Activated naive CD8-positive, alpha-beta T cell treated with anti-CD3 and anti-CD28 coated beads, Interleukin-2, amount 50 U/mL, for 16 hours (primary cell): ENCODE measurements at places on chromosomes 16 and 17.

DNA sequence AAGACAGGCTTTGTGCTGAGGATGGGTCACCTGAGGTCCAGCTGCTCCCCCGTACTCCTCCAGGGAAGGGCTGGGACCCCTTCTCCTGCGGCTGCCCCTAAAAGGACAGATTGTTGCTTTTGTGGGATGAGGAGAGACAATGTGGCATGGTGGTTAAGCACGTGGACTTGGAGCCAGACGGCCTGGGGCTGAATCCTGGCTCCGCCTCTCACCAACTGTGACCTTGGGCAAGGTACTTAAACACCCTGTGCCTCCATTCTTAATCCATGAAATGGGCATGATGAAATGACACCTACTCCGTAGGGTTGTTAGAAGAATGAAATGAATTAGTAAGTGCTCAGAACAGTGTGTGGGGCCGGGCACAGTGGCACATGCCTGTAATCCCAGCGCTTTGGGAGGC lies 39.6 kb upstream of the PLCG2 start:
- DNase-seq = no peak

GRCh38 chr17:39404542-39405378 lies 3.3 kb upstream of the FBXL20 start:
- no peak for DNase-seq

DNA sequence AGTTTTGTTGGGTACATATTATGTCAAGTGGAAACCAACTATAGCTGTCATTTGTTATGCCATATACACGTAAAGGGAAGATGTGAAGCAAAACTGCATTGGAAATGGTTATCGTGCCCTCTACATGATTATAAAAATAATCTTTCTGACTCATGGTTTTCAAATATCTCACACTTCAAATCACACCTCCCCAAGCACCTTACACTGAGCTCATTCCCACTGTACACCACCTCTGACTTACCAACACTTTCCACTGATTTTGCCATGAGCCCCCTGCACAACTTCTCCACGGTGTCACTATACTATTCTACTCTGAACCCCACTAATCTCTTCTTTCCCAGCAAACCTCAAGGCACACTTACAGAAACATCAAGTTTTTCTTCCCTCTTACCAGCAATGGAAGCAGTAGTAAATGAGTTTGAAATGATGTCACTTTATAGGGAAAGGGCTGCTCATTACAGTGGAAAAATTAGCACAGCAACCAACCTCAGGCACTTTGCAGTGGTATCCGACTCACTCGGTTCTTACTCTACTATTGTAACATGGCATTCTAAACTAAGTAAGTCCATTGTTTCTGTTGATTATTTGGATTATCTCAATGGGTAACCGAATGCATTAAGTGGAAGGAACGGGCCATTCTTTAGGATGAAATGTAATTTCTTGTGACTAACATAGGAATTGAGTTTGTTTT lies 18.7 kb downstream of the ZNF821 start:
- DNase-seq = no peak

- no peak for DNase-seq
Observed at GRCh38 chr17:50948711-50949110, 82.6 kb upstream of the TOB1 start.

- no peak for DNase-seq
Observed at GRCh38 chr16:46904471-46904870, 20.3 kb downstream of the GPT2 start.

DNA sequence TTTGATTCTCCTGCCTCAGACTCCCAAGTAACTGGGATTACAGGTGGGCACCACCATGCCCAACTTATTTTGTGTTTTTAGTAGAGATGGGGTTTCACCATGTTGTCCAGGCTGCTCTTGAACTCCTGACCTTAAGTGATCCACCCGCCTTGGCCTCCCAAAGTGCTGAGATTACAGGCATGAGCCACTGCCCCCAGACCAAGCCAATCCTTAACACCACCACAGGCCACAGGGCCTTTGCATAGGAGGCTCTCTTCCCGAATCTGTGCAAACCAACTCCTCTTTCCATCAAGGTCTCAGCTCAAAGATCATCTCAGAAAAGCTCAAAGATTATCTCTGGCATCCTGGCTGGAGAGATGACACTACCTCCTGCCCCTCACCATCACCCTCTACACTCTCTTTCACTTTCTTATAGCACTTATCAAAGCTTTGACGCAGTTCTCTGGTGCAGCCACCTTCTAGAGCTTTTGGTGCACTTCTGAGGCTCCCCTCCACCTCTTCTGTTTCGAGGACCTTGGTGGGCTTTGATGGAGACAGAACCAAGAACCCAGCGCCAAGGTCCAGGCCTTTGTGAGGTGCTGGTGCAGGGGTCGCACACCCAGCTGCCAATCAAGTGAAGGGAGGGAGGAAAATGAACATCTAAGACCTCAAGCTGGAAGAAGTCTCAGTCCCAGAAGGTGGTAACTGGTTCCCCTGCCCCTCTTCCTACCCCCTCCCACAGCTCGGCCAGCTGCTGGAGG lies 23.2 kb upstream of the PHB1 start:
- no peak for DNase-seq

- DNase-seq = no peak
Observed at GRCh38 chr17:59406808-59407381, 75.4 kb downstream of the YPEL2 start.
